ENCODE measurements at places on chromosomes 2 and 18.

- DNase-seq = no peak
Measured at GRCh38 chr18:13406049-13406615, 187.6 kb downstream of the LDLRAD4 start.

GRCh38 chr2:101486258-101486701 lies 11.4 kb upstream of the RFX8 start:
- DNase-seq = no peak

GRCh38 chr2:227295806-227296205 lies 29.2 kb upstream of the MFF start:
- no peak for DNase-seq

DNA sequence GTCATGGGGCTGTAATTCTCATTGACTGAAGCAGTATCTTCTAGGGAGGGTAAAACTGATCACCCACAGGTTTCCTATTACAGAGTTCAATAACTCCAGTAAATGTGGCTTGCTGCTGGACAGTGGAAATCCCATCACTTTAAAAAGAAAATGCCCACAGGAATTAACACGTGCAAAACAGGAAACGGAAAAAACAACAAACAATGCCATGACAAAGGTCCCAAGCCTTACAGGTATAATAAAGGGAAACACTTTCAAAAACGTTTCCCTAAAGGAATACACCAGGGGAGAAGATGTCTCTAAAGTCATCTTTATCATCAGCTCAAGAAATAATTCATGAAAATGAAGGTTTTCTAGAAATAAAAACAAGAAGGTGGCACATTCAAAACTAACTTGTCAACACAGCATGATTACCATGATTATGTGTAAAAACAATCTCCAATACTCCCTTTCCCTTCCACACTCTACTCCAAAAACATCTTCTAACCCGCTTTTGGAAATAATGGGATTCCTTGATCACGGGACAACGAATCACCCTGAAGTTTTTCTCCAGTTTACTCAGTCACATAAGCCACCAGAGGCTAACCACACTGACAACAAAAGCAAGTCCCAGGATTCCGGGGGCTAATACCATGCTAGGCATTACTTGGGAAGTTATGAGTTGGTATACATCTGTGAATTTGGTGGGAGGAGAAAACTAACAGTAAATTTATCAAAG lies 167.9 kb downstream of the TCF4 start:
- no peak for DNase-seq

- no peak for DNase-seq
Measured at GRCh38 chr18:31498574-31499524, 872 bp downstream of the DSG2 start.

DNA sequence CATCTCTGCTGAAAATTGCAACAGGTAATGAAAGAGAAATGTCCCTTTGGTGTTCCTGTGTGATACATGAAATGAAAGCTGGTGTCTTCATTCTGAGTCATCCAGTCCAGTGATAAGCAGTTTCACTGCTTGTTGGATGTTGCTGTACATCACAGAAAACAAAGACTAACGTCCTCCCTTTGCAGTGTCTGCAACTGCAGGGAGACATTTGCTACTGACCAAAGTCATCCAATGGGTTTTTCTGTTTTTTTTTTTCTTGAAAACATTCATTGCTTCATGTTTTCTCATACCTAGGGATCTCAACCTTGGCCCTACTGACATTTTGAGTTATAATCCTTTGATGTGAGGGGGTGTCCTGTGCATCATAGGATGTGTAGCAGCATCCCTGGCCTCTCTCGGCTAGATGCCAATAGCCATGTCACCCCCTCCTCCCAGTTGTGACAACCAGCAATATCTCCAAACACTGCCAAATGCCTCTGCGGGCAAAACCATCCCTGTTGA lies 63.6 kb upstream of the FZD5 start:
- no peak for DNase-seq

Measured in heart left ventricle (tissue), 16 donors.